ENCODE measurements at places on chromosomes 4 and X.

DNA sequence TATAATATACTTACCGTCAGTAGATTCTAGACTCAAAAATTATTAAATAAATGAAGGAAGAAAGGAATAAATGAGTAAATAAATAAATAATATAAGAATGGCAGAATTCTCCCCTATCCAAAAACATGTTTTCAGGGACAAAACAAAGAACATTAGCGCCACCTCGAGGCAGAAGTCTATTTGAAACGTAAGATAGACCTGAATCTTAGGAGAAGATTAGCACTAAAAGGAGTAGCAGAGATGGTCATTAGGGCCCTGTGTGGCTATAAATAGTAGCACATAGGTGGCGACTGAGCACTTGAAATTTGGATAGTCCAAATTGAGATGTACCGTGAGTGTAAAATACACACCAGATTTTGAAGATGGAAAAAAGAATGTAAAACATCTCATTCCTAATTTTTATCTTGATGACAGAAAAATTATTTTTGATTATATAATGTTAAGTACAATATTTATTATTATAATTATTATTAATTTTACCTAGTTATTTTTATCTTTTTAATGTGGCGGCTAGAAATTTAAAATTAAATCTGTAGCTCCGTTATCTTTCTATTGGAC lies 24.3 kb upstream of the SRD5A3 start:
- DNase-seq, result peak; percentile 81

DNA sequence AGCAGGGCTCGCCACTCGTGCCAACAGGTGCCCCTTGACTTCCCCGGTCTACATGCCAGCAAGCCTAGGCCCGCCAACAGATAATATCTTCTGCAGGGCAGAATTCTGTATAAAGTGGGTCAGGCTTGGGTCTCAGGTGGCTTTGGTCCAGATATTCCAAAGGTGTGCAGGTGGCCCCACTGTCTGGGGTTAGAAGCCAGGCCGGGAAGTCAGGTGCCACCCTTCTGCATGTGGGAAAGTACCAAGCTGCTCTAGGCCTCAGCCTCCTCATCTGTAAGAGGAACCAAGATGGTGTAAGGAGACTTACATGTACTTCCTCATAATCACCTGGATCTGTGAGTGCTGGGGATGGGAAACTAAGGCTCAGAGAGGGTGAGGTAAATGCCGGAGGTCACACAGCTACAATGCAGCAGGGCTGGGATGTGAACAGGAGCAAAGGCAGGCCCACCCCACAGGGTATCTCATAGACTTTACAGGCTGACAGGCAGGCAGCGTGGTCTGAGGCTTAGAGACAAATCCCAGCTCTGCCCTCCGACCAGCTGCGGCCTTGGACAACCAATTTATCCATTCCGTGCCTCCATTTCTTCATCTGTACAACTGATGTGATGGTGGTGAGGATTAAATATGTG lies 35.9 kb downstream of the WDR1 start:
- DNase-seq, result no peak

GRCh38 chrX:47226071-47226470 lies 6.7 kb upstream of the USP11 start:
- no peak for DNase-seq

- DNase-seq, result peak; percentile 21
These were observed 116.3 kb upstream of the NALF2 start for GRCh38 chrX:69387567-69388487.

DNA sequence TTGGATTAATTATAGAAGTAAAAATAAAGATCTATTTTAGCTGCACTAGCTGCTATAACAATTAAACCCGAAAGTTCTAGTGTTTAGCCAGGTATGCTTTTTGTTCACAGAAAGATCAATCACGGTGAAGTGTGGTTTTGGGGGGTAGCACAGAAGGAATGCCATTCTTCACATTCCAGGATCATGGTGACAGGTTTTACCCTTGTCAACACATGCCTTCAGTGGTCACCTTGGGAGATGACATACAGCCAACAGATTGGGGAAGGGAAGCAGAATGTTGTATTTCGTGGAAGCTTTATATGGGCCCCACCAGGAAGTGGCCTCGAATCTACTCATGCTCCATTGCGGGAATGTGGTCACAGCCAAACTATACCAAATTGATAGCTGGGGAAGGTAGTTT lies 753.6 kb downstream of the RAPGEF2 start:
- DNase-seq, result no peak

- no peak for DNase-seq
These were observed 662 bp downstream of the SLAIN2 start for GRCh38 chr4:48341776-48342605.

Measured in T47D (cell line).